ENCODE measurements at places on chromosomes 4 and X.

DNA sequence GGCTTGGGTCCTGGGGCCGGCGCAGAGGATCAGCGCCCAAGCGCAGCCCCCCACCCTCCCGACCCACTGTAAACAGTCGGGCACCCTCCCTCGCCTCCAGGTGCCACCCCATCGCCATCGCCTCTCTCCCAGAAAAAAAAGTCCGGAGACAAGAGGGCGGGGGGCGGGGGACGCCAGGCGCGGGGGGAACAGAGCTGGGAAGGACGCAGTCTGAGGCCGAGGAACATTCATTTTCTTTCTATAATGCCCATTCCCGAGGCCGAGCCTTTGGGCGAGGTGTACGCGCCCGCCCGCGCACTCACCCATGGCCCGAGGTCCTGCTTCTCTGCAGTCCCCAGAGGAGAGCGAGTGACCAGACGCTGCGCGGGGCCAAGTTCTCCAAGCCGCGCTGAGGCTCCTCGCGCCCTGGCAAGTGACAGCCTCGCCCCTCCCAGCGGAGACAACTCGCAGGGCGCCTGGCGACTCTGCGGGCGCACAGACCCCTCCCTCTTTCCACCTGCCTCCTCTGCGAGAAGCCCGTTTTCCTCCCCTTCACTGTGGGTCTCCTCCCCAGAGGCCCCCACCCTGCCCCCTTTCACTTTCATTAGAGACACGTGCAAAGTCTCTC is 63.5 kb upstream of the WDR17 start:
- DNase-seq, result peak; percentile 78

DNA sequence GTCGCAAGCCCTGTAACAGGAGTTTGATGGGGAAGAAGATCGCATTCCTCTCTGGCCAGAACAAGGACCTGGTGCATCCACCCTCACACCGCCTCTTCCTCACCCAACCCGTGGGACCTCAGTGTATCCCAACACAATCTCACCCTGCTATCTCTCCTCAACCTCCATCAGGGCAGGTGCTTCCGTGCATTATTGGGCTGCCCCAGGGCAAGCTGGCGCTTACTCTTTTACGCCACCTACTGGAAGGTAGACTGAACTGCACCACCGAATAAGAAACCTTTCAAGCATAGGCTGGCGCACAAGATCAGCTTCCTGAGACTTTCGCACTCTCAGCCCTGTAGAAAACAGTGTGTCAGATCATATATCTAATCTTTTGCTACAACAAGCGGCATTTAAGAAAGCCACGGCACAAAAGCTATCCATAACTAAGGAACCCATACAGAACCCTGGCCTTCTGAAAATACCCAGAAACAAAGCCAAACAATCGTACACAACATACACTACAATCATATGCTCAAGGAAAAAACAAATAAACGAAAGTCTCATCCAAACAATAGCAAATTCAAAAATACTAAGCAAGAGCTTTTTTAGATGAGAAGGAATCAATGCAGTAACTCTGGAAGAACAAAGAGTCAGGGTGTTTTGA is 209.3 kb downstream of the UGT8 start:
- peak; percentile 64 for DNase-seq

DNA sequence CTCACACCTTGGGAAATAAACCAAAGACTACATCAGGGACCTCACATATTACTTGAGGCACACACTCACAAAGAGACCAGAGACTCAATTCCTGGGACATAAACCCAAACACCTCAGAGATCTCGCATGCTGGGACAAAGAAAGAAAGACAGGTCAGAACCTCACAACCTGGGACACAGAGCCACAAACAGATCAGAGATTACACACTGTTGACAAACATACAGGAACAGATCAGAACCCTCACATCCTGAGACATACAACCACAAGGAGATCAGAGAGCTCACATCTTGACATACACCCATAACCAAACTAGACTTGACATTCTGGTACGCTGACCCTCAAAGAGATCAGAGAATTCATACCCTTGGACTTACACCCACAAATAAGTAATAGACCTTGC is 17.3 kb downstream of the SUV39H1 start:
- DNase-seq, result no peak

- peak; percentile 75 for DNase-seq
Observed at GRCh38 chr4:107721436-107722100, 1.5 kb upstream of the PAPSS1 start.

GRCh38 chrX:102765217-102765616 is 44.7 kb downstream of the GPRASP3 start:
- no peak for DNase-seq

GRCh38 chrX:123173833-123174232 is 10.2 kb upstream of the GRIA3 start:
- DNase-seq, result no peak

- DNase-seq, result no peak
Observed at GRCh38 chr4:44872246-44872645, 145.9 kb upstream of the GNPDA2 start.

- DNase-seq, result no peak
Observed at GRCh38 chrX:7263330-7263729, 115.4 kb upstream of the PUDP start.

- DNase-seq, result no peak
Observed at GRCh38 chr4:39451423-39452023, 7.2 kb downstream of the RPL9 start.

DNA sequence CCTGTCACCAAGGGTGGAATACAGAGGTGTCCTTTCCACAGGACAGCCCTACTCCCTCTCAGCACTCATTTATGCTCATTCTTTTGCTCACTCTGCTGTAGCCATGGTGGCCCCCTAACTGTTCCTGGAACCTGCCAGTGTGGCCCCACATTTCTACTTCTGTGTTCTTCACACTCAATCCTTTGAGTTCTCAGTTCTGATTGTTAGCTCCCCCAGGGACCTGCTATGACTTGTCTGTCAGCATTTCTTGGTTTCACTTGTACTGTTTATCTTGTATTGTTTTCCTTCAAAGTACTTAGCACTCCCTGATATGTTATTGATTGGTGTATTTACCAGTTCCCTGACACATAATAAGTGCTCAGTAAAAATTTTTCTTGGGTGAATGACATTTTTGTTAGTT is 14.9 kb downstream of the VBP1 start:
- DNase-seq, result no peak

DNA sequence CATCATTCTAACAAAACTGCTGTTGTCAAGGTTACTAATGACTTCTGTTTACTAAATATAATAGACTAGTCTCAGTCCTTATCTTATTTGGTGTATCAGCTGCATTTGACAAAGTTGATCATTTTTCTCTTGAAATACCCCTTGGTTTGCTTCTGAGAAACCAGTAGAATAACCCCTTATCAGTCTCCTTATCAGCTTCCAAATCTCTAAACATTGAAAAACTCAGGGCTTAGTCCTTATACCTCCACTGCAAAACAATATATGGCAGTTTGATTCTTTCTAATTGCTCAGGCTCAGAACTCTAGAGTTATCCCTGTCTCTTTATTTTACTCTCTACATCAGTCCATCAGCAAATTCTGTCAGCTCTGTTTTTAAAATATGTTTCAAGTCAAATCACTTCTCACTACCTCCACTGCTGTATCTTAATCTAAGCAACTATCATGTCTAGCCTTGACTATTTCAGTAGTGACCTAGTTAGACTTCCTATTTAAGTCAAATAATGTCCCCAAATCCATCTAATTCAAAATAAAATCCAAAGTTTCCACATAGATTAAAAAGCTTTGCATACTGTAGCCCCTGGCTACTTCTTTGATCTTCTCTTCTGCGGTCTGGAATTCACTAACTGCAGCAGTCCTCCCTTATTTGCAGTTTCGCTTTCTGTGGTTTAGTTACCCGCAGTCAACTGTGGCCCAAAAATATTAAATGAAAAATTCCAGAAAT is 87.1 kb upstream of the NPNT start:
- no peak for DNase-seq

DNA sequence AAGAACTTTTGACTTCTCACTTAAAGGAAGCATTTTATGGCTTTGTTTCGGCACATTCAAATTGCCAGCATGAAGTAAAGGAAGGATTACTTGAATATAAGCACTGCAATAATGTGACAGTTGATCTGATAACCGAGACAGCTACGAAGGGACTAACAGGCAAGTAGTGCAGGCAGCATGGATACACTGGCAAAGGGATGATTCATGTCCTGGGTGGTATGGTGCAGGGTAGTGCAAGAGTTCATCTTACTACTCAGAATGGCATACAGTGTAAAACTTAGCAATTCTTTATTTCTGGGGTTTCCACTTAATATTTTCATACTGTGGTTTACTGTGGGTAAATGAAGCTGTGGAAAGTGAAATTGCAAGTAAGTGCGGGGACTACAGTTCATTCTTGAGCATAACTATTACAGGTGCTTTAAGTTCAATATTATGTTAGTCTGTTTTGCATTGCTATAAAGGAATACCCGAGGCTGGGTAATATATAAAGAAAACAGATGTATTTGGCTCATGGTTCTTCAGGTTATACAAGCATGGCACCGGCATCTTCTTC is 611.8 kb downstream of the SPOCK3 start:
- DNase-seq, result no peak

GRCh38 chr4:76546327-76546726 is 111.3 kb downstream of the SHROOM3 start:
- no peak for DNase-seq

DNA sequence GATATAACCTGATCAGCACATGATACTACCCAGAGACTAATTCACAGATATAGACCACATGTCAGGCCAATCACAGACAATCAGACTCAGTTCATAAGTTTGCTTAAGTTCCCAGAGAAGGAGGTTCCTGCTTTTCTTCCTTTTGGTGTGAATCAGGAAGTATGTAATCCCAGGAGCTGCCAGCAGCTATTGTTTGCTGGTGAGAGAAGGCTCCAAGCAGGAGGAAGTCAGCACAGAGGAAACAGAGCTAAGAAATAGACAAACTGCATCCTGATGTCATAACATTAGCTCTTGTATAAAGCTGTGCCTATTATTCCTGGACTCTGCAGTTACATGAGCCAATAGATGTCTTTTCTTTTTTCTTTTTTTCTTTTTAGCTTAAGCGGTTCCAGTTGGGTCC is 50.9 kb downstream of the UCHL1 start:
- no peak for DNase-seq

DNA sequence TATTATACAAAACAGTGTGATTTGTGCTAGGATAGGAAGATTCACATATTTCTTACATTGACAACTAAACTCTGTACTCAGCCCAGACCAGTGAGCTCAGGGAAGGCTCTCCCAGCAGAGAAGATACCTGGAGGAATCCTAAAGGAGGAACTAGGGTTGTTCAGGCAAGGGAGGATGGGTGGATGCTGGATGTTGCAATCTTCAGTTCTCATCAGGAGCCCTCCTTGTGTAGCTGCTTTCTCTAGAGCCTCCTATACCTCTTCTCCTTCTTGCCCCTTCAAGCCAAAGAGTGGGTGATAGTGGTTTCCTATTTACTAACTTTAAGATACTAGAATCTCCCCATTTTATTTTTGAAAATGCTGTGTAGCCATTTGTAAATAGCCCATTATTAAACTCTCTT is 117.3 kb downstream of the NKX6-1 start:
- no peak for DNase-seq

DNA sequence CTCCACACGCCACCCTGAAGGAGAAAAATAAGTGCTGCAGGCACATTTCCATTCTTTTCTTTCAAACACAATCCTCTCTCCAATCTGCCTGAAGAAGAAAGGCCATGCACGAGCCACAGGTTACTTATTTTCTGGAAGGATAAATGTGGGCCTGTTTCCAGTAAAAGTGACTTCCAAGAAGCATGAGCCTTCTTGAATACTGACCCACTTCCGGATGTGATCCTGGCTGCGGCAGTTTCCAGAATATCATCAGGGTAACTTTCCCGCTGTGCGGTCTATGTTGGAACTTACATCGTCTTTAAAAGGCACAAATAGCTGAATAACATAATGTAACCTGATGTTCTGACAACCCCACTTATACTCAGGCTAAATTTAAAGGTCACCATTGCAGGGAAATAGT is 66.3 kb upstream of the TAPT1 start:
- DNase-seq, result no peak

GRCh38 chrX:153214934-153215333 is 35.9 kb downstream of the MAGEA1 start:
- DNase-seq, result no peak

GRCh38 chr4:72689923-72690322 is 120.9 kb upstream of the ADAMTS3 start:
- DNase-seq, result no peak

DNA sequence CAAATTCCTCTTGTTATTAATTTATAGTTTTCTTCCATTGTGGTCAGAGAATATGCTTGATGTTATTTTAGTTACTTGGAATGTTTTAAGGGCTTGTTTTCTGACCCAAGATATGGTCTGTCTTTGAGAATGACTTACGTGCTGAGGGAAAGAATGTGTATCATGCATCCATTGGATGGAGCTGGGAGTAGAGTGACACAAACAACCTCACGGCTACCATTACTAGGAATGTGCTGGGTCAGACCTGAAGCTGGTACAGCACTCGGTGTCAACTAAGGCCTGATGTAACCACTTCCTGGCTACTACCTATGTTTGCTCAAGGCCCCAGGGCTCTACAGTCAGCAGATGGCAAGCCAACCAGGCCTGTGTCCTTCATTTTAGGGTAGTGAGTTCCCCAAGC is 257.8 kb downstream of the FAT4 start:
- no peak for DNase-seq

DNA sequence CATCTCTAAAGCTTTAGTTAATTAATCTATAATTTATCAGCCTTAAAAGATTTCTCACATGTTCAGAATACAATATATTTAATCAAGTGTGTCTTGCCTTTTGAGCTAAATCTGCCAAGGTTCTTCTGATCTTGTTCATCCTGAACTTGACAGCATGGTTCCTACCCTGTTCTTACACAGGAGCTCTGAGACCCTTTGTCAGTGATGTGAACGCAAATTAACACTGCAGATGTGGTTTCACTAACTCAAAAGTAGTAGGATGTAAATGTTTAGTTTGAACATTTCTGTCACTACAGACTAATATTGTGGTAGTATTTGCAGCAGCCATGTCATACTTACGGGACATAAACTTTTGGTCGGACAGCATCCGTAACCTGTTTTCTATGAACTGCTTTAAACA is 59.4 kb downstream of the SMARCAD1 start:
- DNase-seq, result no peak

- no peak for DNase-seq
Observed at GRCh38 chrX:34584781-34585180, 72.3 kb downstream of the TMEM47 start.

DNA sequence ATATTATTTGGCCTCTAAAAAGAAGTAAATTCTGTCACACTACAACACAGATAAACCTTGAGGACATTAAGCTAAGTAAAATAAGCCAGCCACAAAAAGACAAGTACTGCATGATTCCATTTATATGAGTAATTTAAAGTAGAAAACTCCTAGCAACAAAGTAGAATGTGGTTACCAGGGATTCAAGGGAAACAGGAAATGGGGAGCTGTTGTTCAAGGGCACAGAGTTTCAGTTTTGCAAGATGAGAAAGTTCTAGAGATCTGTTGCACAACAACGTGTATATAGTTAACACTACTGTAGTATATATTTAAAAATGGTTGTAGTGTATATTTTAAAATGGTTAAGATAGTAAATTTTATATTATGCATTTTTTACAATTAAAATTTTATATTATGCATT is 25.4 kb downstream of the SEC31A start:
- no peak for DNase-seq

GRCh38 chr4:140005699-140006098 is 148.3 kb downstream of the MAML3 start:
- DNase-seq, result no peak

- no peak for DNase-seq
Observed at GRCh38 chrX:11537141-11537540, 128.6 kb downstream of the ARHGAP6 start.
